B cell (primary cell): ENCODE measurements at places on chromosomes 5 and 9. TPM values are rescaled to one million over a fixed set of nuclear protein-coding genes. Genes with fewer than 3 reads are reported as not detected.

Gene OR1J2
- not detected in 2 replicates for polyA plus RNA-seq

Gene PPP1R2B
- polyA plus RNA-seq, result not detected in 2 replicates

Gene C1QTNF3
- 6.6 and 8.4 TPM in 2 replicates for polyA plus RNA-seq

DNA sequence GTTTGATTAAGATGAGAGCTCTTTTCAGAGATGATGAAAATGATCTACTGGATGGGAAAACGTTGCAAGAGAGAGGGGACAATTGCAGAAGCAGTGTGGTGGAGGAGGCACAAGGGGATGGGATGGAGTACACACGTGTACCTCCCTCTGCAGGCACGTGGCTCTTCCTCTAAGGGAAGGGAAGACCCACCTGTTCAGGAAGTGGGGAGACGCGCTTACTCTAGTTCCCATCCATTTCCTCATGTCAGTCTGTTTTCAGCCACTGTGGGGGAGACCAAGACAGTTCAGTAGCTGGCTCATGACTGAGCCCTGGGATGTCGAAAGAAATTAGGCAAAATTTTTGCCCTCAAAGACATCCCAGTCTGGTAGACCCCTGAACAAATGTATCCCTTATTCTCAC is 619.2 kb upstream of the CLINT1 start:
- DNase-seq, result no peak

- DNase-seq, result no peak
Measured at GRCh38 chr5:59371525-59372127, 521.9 kb downstream of the PDE4D start.
